ENCODE measurements at places on chromosomes 12 and 14.

- no peak for DNase-seq
Measured at GRCh38 chr14:59207506-59207933, 19.1 kb downstream of the DAAM1 start.

GRCh38 chr14:20614038-20614840 lies 23.1 kb upstream of the RNASE12 start:
- DNase-seq, result no peak

- no peak for DNase-seq
Measured at GRCh38 chr14:50794068-50794645, 36.8 kb downstream of the NIN start.

DNA sequence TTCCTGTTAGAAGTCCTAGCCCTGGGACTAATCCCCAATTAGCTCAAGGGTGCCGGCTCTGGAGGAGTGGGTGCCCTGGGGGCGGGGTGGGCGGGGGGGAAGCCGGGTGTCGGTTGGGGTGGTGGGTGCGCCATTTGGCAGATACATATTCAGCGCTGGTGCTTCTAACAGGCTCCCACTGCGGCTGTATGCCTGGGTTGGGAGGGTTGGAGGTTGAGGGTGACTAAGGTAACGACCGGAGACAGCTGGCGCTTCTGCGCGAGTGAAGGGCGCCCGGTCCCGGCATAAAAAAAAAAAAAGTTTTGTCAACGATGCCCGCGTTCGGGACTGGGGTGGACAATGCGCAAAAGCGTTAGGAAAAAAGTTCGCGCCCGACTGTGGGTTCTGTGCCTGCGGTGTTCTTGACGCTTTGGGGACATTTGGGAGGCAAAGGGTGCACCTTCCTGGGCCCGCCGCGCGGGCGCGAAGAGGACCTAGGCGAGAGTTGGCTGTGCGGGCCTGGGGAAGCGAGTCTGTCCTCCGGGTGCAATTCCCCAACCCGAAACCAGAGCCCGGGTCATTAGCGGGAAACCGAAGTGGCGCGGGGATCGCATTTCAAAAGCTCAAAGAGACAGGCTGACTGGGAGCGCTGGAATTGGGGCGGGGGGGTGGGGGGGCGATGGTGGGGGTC lies 19.2 kb downstream of the TBX3 start:
- DNase-seq, result no peak

DNA sequence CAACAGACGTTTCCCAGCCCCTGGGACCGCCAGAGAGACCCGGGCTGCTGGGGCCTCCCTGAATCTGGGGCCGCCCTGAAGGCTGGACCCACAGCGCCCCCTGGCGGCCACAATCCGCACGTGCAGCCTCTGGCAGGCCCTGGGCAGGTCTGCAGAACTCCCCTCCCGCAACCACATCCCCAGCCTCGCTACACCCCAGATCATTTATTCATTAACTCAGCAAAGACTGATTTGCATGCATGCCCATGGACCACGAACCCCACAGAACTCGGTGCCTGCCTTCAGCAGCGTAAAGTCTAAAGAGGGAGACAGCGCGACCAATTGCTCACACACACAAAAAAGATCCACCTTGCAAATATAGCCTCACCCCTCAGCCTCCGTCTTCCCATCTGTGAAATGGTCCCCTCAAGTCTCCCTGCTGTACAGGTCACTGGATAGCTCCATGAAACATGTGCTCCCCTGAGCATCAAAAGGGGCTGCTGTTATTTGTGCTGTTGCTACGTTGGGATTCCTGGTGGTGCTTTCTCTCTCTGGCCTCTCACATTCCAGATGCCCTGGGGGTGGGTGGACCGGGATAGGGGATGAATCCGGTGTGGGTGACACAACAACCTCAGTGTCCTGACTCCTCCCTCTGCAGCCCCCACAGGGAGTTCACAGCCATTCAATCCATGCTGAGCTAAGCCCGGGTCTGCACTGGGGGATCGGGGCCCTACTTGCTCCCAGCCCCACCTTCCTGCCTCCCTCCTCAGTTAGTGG lies 96.4 kb downstream of the SCARB1 start:
- peak; percentile 60 for DNase-seq

- no peak for DNase-seq
Measured at GRCh38 chr12:18935371-18935965, 194.1 kb upstream of the PLEKHA5 start.

GRCh38 chr12:98345308-98345876 lies 170.0 kb upstream of the TMPO start:
- DNase-seq, result no peak

GRCh38 chr14:63717702-63718101 lies 10.2 kb downstream of the SGPP1 start:
- DNase-seq, result peak; percentile 23

DNA sequence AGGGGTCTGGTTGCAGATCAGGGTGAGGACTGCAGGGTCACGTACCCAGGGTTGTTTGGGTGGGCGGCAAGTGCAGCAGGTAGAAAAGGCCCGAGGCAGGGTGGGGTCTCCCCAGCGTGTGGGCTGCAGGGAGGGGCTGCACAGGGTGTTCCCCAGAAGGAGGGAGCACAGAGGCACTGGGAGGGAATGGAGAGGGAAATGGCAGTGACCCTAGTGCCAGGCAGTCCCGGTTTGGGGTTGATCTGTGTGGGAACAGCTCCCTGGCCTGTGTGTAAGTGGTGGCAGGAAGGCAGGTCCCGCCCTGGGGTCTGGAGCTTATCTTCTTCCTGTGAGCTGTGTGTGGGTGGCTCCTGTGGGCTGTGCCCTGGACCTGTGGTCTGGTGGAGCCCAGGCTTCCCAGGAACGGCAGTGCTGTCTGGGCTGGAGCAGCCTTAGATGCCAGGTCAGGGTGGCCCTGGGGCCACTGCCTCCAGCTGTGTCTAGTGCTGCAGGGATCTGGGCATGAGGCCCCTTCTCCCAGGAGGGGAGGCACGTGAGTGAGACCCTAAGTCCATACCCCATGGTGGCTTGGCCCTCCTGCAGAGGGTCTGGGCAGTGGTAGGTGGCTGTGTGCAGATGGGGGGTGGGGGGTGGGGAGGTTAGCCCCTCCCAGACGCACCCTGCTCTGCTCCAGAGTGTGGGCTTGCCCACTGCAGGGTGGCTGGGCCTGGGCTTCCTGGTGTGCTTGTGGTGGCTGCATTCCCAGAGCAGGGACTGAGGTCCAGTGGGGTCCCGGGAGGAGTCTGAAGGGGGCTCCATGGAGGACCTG lies 363.5 kb downstream of the TMEM121 start:
- DNase-seq, result no peak

DNA sequence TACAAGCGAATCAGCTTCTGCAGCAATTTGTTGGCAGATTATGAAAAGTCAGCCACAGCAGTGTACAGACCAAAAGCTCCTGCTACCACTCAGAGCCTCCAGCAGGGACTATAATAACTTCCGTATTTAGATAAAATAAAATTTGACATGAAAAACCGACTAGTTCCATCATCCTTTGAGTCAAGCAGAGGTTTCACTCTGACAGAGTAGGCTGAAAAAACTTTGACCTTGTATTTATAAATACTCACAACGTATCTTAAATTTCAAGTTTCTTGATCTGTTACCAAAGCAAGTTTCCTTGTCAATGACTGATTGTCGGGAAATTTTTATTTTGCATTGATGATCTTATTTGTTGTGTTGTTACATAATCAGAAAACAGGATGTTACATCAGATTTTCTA lies 283.4 kb downstream of the DAD1 start:
- no peak for DNase-seq

DNA sequence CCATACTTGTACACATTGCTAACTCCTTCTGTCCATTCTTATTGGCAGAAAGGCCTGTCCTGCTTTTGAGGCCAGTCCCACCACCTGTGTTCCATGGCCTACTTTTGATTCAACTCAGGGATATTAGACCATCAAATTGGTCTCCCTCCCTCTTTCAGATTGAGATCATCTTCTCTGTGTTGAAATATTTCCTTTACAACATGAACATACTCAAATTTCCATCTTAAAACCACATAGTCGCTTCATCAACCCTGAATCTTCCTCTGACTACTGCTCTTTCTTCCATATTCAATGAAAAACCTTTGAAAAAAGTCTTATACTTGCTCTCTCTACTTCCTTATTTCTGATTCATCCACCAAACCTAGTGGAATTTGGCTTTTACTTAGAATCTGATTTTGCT lies 34.9 kb downstream of the TRMT5 start:
- DNase-seq, result no peak

- no peak for DNase-seq
Measured at GRCh38 chr12:70186436-70186835, 56.8 kb upstream of the CNOT2 start.

GRCh38 chr12:112191840-112192321 lies 66.5 kb downstream of the TRAFD1 start:
- DNase-seq, result no peak

DNA sequence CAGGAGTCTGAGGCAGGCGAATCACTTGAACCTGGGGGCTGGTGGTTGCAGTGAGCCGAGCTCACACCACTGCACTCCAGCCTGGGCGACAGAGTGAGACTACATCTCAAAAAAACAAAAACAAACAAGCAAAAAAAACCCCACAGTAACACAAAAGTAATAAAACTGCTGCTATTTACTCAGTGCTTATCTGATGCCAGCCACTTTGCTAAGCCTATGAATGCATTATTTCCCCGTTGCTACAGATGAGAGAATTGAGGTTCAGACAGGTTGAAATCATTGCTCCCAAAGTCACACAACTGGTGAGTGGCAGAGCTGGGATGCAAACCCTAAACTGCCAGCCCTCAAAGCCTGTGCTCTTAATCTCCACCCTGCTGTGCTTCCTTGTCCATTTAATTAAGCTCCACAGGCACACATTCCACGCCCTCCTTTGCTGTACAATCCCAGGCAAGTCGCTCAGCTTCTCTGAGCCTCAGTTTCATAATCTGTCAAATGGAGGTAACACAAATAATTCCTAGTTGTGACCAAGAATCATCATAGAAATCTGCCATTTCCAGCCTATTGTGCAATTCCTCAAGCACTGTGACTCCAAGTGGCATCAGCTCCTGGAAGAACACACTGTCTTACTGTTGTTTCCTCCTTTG lies 5.7 kb upstream of the OAS3 start:
- DNase-seq, result no peak

GRCh38 chr12:124438437-124439056 lies 128.9 kb downstream of the NCOR2 start:
- no peak for DNase-seq

- DNase-seq, result no peak
Measured at GRCh38 chr14:49056021-49056420, 530.2 kb downstream of the RPS29 start.

- DNase-seq, result peak; percentile 82
Measured at GRCh38 chr12:30806989-30807694, 52.4 kb upstream of the CAPRIN2 start.

- DNase-seq, result no peak
Measured at GRCh38 chr12:92472201-92472600, 230.6 kb upstream of the PLEKHG7 start.

- no peak for DNase-seq
Measured at GRCh38 chr12:87820524-87821202, 208.5 kb downstream of the C12orf50 start.

DNA sequence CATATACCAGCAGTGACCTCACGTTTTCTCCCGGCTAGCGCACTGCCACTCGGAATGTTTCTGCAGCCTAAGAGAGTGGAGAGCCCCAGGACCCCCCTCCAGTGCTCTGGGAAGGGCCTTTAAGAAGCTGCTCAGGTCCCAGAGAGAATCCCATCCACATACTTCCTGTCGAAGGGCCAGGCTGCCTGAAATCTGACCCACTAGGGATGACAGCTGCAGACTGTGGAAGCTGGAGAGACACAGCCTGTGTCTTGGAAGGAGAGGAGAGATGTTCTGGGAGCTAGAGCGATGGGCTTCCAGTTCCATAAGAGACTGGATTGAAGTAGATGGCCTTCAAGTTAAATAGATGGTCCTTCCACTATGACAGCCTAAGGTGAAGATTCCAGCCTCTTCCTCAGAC lies 54.4 kb downstream of the IQSEC3 start:
- DNase-seq, result no peak

DNA sequence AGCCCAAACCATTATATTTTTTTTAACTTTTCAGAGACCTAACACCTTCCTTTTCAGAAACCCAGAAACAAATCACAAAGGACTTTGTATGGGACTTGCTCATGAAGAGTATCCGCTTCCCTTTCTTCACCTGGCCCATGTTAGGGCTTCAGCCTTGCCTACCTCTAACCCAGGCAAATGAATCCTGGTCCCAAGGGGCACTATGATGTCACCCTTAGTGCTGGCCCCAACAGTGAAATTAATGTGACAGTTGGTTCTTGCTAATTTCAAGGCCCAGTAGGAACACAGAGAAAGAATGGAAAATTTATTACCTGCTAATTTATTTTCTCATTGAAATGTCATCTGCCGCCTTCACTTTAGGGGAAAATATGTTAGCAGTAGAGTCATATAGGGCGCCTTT lies 179.8 kb upstream of the NRXN3 start:
- no peak for DNase-seq

DNA sequence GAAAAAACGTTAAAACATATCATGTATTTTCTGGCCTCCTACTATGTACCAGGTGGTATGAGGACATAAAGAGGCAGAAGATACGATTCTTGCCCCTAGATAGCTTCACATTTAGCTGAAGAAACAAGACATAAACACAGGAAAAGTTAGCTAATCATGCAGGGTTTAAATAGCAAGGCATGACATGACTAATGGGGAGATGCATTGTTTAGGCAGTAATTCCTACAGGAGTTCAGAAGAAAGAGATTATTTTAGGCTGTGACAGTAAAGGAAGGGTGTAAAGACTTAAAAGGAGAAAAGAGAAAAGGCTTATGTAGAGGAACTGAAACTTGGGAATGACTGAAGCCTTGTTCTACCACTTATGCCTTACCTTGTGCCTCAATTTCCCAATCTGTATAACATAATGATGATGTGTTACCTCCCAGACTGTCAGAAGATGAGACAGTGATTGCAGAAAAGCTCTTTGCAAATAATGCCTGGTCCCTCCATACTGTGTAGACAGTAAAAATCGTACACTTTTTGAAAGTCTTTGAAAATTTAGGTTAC lies 44.4 kb downstream of the PRKCH start:
- DNase-seq, result no peak

DNA sequence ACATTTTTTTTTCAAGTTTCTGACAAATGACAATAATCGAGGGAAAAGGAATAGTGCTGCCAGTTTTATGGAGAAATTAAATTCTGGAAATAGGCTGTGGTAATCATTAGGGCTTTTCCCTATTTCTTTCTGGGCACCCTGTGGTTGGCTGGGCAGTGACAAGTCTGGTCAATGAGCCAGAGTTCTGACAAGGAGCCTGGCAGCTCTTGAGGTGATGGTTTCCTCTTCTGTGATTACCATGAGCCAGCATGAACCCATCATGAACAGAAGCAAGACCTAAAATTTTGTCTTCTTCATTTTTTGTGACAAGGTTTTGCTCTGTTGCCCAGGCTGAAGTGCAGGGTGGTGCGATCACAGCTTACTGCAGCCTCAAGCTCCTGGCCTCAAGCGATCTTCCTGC lies 115.8 kb downstream of the TRAFD1 start:
- DNase-seq, result no peak

- no peak for DNase-seq
Measured at GRCh38 chr12:54683398-54683797, 35.2 kb upstream of the DCD start.

- no peak for DNase-seq
Measured at GRCh38 chr12:4243091-4243490, 30.5 kb upstream of the CCND2 start.

Measured in lung microvascular endothelial cell (primary cell).